ENCODE measurements at places on chromosomes 5 and 9.

- DNase-seq: no peak
Observed at GRCh38 chr9:8168916-8169438, 369.4 kb upstream of the DMAC1 start.

DNA sequence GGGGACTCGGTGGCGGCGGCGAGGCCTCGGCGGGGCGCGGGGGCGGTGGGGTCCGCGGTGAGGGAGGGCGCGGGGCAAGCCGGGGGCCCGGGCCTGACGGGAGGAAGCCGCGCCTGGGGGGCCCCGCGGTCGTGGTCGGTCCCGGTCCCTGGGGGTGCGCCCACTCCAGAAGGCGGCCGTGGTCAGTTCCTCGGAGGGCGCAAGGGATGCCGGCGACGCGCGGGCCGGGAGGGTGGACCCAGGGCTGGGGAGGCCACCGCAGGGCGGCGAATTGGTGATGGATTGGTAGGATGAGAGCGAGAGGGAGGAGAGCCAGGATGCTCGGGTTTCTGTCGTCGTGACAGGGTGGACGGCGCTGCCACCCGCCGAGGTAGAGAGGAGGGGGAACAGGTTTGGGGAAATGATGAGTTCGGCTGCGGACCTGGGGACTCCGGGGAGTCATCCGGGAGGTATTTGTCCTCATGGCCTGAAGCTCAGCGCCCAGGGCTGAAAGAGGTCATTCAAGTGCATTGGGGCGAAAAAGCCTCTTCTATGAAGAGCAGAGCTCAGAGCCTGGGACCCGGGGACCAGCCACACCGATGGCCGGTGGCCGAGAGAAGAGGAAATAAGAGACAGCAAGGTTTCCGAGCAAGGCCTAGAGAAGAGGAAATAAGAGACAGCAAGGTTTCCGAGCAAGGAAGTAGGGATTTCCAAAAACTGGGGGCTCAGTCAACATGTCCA is 557 bp downstream of the GNG10 start:
- peak; percentile 9 for DNase-seq

- DNase-seq: no peak
Observed at GRCh38 chr5:83547161-83547560, 75.6 kb downstream of the VCAN start.

GRCh38 chr9:122128969-122129343 is 30.6 kb downstream of the NDUFA8 start:
- no peak for DNase-seq

DNA sequence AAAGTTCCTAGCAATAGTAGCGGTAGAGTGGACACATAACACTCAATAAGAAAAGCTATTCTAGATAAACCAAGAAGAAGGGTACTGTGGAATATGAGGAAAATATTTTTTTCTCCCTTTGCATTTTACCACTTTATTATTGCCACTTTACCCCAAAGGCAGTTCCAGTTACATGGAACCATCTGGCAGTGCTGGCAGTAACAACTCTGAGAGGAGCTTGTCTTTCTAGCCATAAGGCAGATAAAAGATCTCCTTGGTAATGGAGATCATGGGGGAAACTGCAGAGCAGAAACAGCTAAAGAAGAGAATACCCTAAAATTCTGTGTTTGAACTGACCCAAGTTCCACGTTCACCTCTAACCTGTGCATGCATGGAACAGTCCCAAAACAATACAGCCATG is 38.5 kb downstream of the UBTD2 start:
- no peak for DNase-seq

DNA sequence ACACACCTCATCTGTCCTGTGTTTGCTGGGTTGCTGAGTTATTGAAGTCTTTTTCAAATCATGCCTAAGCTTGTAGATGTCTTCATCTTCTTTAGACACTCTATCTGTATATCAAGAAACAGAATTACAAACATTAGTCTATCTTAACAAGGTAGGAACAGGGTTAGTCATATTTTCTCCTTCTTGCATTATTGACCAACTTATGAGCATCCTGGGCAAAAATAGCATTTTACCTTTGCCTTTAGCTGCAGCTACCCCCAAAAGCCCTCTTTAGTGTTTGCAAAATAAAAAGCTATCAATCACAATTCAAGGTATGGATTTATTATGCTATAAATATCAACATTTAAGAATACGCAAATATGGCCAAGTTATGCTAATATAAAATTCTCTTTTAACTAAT is 3.4 kb downstream of the PLK2 start:
- DNase-seq: no peak

DNA sequence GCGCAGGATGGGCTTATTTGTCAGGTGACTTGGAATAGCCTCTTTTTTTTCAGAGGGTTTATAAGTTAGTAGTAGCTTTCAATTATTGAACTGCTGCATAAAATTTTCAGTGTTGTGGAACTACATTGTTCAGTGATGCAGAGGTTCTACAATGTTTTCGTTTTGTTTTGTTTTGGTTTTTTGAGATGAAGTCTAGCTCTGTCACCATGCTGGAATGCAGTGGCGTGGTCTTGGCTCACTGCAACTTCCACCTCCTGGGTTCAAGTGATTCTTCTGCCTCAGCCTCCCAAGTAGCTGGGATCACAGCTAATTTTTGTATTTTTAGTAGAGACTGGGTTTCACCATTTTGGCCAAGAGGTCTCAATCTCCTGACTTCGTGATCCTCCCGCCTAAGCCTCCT is 22.0 kb downstream of the NUP188 start:
- DNase-seq: no peak

DNA sequence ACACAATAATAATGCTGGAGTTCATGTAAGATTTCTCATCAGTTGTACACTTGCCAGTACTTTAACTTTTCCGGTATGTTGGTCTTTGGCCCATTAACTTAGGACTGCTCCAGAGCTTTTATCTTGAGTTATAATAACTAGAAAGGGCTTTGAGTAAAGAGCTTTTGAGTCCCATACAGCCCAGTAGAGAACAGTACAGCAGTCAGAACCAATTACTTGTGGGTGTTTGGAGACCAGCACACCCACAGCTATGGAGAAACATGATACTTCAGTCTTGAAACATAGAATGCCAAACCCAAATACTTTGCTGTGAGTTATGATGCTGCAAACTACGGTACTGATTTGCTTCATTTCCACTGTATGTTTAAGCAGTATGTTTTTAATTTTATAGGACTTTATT is 374.3 kb downstream of the CCDC171 start:
- no peak for DNase-seq

- no peak for DNase-seq
Observed at GRCh38 chr5:150487199-150488061, 20.5 kb upstream of the NDST1 start.

- DNase-seq: no peak
Observed at GRCh38 chr5:163509291-163509951, 4.0 kb downstream of the MAT2B start.

GRCh38 chr5:179397516-179397915 is 52.3 kb upstream of the ADAMTS2 start:
- no peak for DNase-seq

DNA sequence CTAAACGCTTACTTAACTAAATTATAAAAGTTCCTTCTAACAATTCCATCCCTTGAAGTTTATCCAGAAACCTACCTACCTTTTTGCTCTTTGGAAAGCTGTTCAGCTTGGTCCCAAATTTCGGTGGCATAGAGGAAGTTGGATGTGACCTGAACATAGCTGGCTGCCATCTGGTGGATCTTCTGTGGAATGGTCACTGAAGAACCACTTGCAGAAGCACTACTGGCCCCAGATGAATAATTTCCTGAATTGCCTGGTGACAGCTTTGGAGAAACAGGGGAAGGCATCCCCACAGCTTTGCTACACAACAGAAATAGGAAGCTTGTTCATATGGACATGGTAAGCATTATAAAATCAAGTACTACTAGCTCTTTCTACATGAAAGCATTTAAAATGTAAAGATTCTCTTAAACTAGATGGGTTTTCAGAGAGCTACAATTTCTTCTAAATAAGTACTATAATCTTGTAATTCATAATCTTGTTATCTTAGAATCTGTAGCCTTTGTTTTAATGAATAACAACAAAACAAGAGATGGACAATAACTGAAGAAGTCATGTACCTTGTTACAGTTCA is 9.9 kb downstream of the LEAP2 start:
- DNase-seq: no peak

- DNase-seq: no peak
Observed at GRCh38 chr5:146778795-146779194, 99.8 kb downstream of the PPP2R2B start.

- no peak for DNase-seq
Observed at GRCh38 chr5:4947893-4948536, 192.1 kb upstream of the ADAMTS16 start.

DNA sequence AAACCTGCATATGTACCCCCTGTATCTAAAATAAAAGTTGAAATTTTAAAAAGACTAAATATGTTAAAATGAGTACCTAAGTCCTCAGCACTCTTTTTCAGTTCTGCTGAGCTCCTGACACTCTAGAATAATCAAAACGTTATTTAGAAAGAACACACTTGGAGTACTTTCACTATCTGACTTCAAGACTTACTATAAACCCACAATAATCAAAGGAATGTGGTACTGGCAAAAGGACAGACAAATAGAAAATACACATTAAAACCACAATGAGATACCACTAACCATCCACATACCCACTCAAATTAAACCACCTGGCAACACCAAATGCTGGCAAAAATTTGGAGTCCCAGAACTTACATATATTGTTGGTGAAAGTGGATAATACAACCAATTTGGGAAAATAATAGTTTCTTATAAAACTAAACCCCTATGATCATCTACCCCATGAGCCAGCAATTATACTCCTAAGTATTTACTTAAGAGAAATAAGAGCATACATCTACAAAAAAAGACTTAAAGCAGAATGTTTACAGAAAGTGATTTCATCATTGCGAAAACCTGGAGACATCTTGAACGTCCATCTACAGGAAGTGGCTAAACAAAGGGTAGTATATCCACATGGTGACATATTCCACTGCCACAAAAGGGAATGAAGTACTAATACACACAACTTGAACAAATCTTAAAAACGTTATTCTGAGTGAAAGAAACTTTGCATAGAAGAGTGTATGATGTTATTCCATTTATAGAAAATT is 12.8 kb upstream of the PRSS3 start:
- DNase-seq: no peak

DNA sequence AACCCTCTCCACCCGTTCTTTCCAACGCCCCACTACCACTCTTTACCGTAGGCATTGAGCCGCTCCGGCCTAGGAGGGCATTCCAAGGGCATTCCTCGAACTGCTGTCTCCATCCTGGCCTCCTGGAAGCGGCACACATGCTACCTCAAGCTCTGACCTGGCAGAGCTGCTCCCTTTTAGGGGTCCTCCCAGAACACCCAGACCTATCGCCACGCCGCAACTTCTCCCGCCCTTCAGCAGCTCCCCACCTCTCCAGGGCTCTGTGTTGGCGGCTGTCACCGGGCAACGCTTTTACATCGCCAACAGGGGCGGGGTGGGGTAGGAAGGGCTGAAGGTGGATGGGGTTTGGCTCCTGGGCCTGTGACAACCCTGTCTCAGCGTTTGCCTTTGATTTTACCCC is 4.6 kb upstream of the MYORG start:
- no peak for DNase-seq

DNA sequence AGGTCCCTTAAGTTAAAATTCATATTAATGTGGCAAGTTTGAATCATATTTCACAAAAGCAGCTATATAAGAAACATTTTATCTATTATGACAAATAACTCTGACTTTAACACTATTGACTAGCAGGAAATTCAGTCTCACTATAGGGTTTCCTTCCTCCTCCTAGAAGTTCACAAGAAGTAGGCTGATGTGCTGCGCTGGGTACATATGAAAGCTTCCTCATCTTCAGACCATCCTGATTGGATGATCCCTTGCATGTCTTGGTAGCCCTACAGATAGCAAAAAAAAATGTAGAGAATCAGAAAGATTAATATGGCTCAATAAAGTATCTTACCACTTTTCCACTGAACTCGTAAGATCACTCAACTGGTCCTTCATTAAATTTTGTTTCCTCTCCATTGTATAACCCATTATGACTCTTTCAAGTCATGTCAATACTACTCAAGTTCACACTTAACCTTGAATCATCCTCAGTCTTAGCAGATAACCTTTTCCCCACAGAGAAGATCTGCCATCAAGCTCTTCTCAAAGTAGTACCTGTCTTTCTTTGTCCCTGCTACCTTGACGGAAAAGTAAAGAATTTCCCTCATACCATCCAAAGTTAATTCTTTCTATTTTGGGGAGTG is 11.5 kb upstream of the PSIP1 start:
- DNase-seq: no peak

- no peak for DNase-seq
Observed at GRCh38 chr9:96486386-96487028, 36.5 kb downstream of the HABP4 start.

DNA sequence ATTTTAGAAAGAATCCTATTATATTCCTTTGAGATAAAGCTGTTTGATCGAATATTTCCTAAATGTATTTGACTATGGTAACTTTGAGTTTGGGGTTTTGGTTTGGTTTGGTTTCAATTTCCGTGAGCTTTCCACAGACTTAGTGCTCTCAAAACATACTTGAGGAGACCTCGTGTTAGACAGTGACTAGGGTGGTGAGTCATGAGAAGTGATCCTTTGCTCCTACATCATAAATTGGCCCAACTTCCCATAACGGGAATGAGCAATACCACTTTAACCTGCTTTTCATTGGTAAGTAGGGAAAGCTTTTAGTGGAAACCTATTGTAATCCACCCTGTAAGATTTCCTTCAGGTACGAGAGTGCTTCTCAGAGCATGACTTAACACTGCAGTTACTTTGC is 3.8 kb upstream of the RASEF start:
- no peak for DNase-seq

DNA sequence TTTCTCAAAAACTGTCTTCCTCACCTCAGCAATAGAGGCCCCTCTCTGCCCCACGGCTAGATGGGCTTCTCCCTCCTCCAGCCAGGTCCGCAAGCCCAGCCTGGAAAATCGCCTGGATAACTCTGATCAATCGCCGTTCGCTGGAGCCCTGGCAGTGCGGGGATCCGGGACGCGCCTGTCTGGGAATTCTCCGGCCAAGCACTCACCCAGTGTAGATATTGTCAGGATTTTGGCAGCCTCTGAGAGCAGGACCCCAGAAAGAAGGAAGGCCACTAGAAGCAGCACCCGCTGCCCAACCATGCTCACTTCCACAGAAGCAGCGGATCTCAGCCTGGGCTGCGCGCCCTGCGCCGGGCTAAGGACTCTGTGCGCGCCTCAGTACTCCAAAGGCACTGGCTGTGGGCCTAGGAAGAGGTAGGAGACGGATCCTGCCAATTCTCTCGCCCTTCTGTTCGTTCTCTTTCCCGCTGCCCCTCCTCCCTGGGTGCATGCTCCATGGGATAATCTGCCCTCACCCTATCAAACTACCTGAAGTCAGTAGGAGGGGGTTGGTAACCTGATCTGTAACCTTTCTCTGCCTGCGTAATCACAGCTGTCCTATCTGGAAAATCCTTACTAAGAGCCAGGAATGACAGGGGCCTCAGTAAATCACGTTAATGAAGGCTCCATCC is at the start of gene UGT3A1:
Gene UGT3A1 (minus strand): TSS at position 450 of the 671 bp plus-strand sequence. CDS start 150 bp downstream, at position 300.
- no peak for DNase-seq

GRCh38 chr5:92380069-92380770 is 997.1 kb upstream of the ARRDC3 start:
- no peak for DNase-seq

GRCh38 chr5:124195411-124195810 is 551.0 kb downstream of the ZNF608 start:
- no peak for DNase-seq
